ENCODE measurements at places on chromosomes 6 and 20.

- no peak for DNase-seq
Measured at GRCh38 chr6:49556429-49556837, 6.0 kb downstream of the C6orf141 start.

GRCh38 chr6:39196673-39197091 lies 32.6 kb downstream of the KCNK5 start:
- no peak for DNase-seq

DNA sequence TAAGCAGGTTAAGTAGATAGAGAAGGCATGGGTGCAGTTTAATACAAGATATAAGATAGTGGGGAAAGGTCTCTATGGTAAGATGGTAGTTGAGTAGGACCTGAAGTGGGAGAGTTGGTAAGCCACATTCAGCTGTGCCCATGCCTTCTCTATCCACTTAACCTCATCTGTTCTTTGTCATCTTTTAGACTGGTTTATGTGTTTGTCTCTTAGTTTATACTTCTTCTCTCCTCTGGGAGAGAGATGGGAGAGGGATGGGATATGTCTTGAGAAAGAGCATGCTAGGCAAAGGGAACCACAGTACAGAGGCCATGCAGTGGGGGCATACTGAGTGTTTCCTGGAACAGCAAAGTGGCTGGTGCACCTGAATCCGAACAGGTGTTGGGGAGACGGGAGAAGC lies 46.7 kb downstream of the KIZ start:
- DNase-seq: no peak

DNA sequence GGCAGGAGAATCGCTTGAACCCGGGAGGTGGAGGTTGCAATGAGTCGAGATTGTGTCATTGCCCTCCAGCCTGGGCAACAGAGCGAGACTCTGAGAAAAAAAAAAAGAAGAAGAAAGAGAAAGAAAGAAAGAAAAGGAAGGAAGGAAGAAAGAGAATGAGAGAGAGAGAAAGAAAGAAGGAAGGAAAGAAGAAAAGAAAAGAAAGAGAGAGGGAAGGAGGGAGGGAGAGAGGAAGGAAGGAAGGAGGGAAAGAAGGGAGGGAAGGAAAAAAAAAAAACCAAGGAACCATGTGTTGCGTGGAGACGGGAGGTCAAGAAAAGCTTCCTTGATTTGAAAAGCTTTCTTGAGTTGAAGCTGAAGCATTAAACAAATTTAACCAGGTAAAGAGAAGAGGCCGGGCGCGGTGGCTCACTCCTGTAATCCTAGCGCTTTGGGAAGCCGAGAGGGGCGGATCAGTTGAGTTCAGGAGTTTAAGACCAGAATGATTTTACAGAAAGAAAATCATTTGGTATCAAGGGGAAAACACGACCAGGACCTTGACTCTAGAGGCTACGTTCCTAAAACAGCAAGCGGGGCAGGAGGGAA lies 90.5 kb upstream of the PRSS16 start:
- no peak for DNase-seq

GRCh38 chr6:94045099-94045829 lies 625.9 kb upstream of the EPHA7 start:
- DNase-seq: no peak
